MCF 10A (cell line): ENCODE measurements at places on chromosomes 11 and 22.

DNA sequence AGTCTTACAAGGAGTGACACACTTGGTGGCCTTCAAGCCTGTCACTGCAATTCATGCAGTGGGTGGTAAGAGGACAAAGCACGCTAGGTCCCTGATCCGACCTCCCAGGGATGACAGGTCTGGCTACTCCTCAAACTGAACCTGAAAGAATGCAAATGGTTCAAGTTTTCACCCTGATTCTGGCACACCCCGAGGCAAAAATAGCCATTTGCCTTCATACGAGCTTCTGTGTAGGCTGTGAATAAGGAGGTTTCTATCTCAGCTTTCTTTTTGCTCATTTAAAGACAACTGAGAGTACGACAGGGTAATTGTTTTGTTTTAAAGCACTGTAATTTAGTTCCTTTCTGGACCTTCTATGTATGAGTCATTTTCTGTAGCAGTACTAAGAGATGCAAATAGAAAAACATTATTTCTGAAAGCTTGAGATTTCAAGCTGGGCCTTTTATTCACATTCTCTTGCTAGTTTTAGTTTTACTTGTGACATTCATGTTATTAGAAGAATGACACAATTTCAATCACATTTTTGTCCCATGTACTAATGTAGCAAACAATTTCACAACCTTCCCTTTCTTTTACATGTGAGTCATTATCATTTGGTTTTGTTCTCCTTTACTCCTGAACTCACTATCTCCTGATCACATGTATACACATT is 56.6 kb upstream of the FDX1 start:
- peak; percentile 23 for DNase-seq

GRCh38 chr22:45006964-45007390 is 2.8 kb downstream of the PHF21B start:
- DNase-seq, result no peak

DNA sequence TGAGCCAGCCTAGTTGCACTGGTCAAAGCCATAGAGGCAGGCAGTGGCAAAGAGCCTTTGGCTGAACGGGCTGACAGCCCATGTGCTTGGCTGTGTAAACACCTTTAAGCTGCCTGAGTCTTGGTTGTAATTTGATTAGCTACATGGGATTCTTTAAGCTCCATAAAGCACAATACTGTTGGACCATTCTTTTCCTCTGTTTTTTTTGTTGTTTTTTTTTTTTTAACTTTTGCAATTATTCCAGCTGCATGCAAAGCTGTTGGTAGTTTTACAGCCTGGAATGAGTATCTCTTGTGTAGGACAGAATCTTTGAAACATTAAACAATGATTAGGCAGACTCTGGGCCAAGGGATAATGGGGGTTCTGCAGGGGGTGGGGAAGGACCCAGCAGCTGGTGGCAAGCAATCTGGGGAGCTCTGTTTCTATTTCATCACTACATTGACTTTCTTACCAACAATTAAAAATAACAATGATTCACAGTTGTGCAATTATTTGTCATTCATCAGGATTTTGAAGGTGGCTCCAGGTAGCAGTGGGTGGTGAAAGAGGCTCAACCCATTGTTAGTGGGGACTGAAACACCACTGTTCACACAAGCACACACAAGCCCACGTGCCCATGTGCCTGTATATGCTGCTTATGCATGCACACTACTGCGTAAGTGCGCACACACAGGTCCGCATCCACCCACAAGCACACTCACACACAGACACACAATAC is 69.5 kb upstream of the CSNK2A3 start:
- DNase-seq, result peak; percentile 80

- DNase-seq, result peak; percentile 58
Observed at GRCh38 chr11:94525546-94526324, 13.5 kb downstream of the C11orf97 start.

GRCh38 chr11:64165842-64166635 is at the start of gene MACROD1:
TSS of gene MACROD1 (minus strand) at chr11:64166113. CDS start at chr11:64165994, 119 bp downstream.
- DNase-seq, result peak; percentile 87

GRCh38 chr11:77440678-77441077 is 33.2 kb downstream of the PAK1 start:
- no peak for DNase-seq

DNA sequence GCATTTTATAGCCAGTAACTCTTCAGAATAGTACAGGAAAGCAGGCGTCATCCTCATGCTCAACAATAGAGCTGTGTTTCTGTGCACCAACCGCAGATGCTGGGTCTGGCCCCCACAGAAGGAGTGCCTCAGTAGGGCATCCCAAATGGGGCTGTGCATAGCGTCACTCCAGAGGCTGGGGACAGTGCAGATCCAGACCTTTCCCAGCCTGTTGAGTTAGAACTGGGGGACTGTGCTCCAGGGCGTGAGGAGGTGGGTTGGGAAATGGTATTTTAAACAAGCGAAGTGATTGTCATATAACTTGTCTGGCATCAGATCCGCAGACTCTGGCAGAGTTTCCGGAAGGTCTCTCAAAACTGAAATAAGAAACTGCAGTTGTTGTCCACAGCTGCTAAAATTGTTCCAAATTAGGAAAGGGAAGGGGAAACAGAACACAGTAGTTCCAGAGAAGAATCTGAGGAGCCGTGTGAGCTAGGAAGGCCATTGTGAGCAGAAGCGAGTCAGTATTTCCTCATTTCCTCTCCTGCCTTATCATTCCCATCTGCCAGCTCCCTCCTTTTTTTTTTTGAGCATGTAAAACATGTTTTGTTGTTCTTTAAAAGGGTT is 52.2 kb downstream of the JAM3 start:
- DNase-seq, result no peak

DNA sequence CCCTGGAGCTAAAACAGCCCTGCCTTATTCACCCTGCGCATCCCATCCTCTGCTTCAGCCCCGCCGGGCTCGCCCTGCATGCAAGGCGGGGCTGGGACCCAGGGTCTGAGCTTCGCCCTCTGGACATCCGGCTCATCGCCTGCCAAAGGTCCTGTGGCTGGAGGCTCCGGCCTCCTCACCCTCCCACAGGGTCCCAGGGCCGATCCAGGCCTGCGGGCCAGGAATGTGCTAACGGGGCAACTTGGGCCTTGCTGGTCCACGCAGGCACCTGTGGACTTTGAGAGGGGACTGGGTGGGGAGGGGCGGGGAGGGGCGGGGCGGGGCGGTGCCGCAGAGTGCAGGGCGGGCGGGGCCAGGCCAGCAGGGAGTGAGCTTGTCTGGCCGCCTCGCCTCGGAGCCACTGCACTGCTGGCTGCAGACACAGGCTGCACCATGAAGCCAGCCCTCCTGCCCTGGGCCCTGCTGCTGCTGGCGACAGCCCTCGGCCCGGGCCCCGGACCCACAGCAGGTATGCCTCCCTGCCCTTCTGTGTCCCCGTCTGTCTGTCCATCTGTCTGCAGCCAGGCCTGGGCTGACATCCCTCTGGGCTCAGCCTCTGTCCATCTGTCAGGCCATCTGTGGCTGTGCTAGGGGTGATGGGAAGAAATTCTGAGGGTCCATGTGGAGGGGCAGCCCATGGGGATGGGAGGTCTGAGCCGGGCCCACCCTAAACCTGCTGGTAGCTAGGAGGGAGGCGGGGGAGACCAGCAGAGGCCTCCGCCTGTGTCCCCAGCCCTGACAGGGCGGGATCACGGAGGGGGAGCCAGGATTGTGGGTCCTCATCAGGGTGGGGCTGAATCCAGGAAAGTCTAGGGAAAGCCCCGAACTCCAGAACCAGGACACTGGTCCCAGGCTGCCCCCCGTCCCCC is at the start of gene SUSD2:
Gene SUSD2 (plus strand): TSS at position 400 of the 908 bp plus-strand sequence. CDS start 33 bp downstream, at position 433.
- DNase-seq, result no peak
